ENCODE measurements at places on chromosomes 2 and 18.

GRCh38 chr2:188798159-188798558 lies 176.0 kb upstream of the COL3A1 start:
- peak; percentile 89 for DNase-seq

DNA sequence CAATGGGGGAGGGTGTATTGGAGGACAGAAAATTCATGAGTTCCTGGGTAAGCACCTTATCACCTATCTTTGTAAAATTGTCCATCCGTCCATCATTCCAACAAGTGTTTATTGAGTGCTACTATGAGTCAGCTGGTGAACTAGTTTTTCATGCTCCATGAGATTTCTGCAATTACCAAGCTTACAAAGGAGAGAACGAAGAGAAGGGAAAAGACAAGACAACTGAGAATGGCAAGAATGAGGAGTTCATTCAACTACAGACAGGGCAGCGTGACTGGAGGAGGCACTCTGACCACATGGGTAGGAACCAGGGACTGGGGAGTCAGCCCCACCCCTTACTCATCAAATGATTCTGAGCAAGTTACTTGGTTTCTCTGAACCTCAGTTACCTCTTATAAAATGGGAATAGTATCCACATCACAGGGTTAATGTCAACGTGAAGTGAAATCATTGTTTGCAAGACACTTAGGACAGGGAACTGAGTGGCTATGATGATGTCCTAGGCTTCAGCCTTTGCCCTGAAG lies 18.6 kb upstream of the TXNDC2 start:
- no peak for DNase-seq

GRCh38 chr2:206935991-206936842 lies 3.1 kb upstream of the CPO start:
- no peak for DNase-seq

- DNase-seq: no peak
Measured at GRCh38 chr2:148565272-148565894, 79.2 kb upstream of the EPC2 start.

- DNase-seq: no peak
Measured at GRCh38 chr2:167135706-167136105, 247.4 kb downstream of the XIRP2 start.

DNA sequence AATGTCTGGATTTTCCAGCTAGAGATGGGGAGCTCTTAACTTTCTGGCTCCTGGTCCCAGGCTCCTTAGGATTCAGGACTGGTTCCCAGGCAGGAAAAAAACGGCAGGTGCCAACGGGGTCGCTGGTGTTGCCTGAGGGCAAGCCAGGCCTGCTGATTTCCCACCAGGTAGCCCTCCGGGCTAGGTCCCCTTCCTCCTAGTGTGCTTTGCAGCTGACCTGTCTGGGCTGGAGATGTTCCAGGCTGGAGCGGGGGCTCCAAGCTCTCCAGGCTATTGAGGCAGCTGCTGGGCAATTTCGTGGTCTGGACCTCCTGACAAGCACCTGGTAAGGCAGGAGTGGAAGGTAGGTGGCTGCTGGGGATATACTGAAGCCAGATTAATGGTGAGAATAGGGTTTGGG lies 2.0 kb upstream of the MRPL53 start:
- DNase-seq: no peak

GRCh38 chr18:10526561-10526949 lies 728 bp downstream of the NAPG start:
- no peak for DNase-seq

DNA sequence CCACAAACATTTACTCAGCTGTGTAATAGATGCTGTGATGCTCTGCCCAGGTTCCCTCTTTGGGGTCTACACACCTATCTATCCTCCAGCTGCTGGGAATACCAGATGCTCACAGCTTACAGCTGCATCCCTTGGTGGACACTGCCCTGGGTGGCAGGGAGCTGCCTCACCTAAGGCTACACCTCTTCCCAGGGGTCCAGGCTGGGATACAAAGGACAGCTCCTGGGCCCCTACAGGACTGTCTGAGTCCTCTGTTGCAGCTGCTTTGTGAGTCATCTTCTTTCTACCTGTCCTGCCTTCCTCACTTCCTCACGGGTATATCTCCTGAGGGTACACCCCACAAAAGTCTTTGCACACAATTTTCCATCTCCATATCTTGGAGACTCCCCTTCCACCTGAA lies 27.6 kb downstream of the THNSL2 start:
- no peak for DNase-seq

- no peak for DNase-seq
Measured at GRCh38 chr18:40152859-40153258, 1802.2 kb upstream of the PIK3C3 start.

DNA sequence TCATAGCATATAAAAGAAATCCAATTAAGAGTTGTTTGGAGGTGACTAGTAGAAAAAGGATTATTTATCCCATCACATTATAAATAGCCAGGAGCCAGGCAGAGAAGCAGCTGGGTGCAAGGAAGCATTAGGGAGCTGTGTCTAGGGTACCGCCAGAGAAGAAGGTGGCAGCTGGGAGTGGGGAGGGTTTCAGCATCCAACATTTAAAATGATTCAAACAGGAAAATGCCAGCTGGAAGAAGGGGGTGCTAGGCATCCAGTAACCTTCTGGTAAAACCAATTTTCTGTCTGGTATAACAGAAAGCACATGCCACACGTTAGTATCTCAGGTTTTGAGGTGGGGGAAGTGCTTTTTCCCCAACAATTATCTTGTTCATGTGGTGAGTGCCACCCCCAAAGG lies 452.4 kb downstream of the ZEB2 start:
- no peak for DNase-seq

- no peak for DNase-seq
Measured at GRCh38 chr2:151156431-151156830, 105.2 kb downstream of the RBM43 start.

DNA sequence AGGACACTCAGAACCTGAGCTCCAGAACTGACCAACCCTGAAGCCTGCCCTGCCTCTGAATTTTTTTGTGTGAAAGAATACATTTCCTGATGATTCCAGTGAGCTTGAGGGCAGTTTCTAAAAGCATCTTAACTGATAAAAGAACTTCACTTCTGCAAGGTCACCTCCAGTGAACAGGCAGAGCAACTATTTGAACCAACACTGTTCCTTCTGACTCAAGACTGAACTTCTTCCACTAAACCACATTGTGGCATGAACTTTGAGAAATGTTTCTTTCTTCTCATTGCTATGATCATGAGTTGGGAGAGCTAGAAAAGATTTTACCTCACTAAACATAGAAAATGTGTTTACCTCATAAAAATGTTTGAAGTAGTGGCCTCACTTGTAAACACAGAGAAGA lies 83.8 kb upstream of the SERTAD2 start:
- DNase-seq: no peak

DNA sequence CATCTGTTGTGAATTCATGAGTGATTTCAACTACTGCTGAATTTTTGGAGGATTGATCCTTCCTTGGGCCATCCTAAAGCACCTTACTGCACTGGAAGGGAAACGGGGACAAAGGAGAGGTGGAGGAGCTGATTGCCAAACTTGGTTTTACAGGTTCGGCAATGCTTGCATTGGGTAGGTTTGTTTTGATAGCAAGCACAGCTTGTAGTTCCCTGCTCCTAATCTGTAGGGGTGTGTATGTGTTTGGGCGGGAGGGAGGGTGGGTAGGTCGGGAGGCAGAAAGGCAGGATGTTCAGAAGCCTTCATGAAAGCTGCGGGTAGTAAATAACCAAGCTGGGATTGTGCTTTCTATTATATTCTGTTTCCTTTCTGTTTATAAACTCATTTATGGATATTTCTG lies 24.6 kb downstream of the PHLPP1 start:
- no peak for DNase-seq

DNA sequence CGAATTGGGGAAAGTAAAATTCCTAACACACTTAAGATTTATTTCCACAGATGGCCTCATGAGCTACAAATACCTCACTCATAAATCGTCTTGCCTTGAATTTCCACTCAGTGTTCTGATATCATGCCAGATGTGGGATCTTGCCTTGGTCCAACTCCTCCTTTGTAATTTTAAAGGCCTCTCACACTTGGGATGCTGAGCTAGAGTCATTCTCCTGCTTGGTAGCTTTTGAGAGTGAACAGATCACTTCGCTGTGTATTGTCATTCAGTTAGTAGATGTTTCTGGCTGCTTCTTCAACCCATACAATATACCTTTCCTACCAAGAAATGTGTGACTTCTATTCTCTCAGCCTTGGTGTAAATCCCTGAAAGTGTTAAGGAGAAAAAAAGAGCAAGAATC lies 309.2 kb downstream of the NRXN1 start:
- DNase-seq: no peak

GRCh38 chr2:19848952-19849351 lies 52.8 kb downstream of the TTC32 start:
- DNase-seq: no peak

DNA sequence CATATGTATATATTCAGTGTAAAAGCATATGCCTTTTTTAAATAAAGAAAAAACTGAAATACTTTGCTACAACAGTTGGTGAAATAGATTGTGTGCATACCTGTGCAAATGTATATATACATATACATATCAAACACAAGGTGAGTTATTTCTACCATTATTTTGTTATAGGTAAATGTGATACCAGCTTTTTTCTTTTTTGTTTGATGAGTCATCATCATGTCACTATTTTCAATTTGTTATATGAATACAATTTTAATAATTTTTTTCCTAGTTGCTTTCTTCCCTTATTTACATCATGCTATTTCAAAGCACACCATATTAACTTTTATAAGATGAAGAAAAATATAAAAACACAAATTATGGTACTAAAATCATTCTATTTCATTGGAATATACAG lies 87.0 kb upstream of the STK17B start:
- DNase-seq: no peak

GRCh38 chr2:144084114-144084661 lies 435.7 kb downstream of the ZEB2 start:
- DNase-seq: peak; percentile 62

DNA sequence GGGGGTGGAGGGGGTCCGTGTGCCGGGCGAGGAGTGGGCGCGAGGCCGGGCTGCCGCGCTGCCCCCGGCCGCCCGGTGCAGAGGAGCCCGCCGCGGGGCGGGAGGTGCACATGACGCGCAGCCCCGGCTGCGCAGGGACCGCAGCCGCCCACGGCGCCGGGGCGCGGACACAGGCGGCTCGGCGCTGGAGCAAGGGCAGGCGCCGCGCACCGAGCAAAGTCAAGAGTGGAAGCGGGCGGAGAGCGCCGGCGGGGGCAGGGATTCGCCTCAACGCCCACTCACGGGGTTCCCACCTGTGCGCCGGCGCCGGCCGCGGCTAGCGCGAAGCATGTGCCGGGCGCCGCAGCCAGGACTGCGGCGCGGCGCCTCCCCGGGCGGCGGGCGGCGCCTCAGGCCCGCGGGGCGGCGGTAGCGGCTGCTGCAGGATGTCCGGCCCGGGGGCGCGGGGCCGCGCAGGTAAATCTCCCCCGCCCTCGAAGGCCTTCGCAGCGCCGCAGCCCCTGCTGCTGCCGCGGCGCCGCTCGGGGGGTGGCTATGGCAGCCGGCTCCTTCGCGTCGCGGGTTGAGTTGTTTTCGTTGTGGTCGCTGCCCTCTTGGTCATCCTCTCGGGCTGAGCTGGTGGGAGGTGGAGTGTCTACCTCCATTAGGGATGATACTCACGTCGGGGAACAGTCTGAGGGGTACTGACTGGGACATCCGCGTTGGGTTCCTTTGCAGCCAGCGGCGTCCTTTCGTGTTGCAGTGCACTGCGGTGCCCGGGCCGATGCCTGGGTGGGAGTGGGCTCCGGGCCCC lies 216.3 kb upstream of the DTNA start:
- DNase-seq: no peak

DNA sequence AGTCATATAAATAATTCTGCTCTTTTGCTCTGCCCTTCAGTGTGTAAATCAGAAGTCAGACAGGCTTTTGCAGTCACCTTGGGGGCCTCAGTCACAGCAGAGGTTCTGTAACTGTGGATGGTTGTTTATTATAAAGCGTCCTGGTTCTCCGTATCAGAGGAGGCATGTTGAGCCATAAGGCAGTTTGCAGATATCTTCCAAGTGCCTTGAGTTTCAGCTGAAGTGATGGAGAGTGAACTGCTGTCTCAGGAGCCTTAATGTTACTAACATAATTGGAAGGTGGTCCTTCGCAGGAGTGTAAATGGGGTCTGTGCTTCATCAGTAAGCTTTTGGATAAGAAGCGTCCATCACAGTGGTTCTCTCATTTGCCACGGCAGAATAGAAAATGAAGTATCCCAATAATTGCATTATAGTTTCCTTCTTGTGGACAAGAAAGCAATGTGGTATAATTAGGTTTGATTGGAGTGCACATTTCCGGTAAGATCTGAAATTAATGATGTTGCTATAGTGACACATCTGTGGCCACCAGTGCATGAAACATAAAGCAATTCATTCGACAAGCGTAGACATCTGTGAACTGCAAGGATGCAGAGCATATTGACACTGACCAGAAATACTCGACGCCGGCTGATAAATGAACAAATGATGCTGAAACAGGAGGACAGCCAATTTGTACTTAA lies 112.5 kb upstream of the NFATC1 start:
- DNase-seq: no peak

- DNase-seq: no peak
Measured at GRCh38 chr2:232142049-232142448, 180.5 kb downstream of the DIS3L2 start.

GRCh38 chr2:135471106-135471505 lies 59.9 kb downstream of the ZRANB3 start:
- no peak for DNase-seq

DNA sequence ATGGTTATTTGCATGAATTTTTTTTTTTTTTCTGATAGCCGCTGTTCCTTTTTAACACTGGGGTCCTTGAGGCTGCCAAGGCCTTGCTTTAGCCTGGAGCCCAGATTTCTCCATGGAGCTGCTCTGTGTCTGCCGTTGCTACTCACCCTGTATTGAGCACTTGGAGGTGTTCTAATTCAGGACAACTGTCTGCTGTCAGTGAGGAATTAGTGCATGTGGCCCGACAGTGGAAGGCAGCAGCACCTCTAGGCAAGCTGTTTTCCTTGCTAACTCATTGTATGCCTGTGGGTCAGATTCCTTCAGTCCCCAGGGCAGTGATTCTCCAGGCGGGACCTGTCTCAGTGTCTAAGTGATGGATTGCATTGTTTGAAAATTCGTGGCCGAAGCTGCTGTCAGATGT lies 147.7 kb upstream of the DPP10 start:
- DNase-seq: no peak

- DNase-seq: no peak
Measured at GRCh38 chr2:56314796-56315195, 131.0 kb downstream of the CCDC85A start.

DNA sequence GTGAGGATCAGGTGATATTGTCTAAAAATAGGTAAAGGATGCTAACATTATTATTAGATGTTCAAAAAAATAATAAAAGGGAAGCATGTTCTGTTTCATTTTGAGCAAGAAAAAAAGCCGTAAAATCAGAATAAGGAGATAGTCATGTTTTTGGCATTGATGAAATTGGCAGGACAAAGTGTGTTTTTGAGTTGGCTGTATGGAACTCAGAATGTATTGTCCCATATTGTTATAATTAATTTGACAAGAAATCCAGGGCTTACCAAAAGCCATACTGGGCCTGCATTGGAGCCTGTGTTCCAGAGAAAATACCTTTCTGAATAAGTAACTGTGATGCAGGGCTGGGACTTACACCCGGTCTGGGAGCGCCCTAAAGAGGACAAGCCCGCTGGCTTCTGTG lies 232.0 kb downstream of the AGAP1 start:
- no peak for DNase-seq
